Cortex of kidney (tissue), 1 donor: ENCODE measurements at places on chromosomes 5 and 9.

GRCh38 chr9:16143947-16144890 is 591.4 kb downstream of the CCDC171 start:
- no peak for DNase-seq

DNA sequence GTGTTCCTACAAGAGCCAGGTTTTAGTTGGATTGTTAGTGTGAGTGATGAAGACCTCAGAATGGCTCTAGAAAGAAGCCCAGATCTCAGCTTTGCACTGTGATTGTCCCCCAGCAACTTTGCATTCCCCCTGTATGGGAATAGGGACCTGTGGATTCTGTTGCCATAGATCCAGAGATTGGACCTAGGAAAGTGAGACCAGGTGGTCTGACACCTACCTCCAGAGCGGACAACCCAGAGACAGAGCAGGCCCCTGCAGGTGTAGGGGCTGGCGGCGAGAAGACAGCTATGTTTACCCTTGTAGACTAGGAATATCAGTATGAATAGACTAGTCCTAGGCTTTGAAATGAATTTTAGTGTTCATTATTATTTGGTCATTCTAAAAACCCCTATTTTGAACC is 53.6 kb downstream of the IRF1 start:
- DNase-seq: no peak

DNA sequence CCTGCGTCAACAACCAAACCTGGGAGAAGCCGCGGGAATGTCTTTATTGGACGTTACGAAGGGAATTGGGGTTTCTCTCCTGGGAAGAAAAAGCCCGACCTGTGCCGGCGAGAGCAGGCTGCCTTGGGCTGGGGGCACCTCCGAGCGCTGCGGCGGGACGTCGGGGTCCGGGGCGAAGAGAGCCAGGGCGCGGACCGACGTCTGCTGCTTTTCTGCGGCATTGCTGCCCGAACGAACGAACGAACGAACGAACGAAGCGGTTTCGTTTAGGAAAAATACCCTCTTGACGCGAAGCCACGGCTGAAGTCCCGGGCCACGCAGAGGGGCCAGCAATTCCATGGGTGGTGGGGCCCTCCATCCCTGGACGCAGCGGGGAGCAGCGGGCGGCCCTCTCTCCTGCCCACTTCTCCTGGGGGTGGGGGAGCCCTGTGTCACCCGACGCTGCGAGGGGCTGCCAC is 4.8 kb upstream of the PITX1 start:
- no peak for DNase-seq

GRCh38 chr5:109655841-109656240 is 33.9 kb upstream of the MAN2A1 start:
- no peak for DNase-seq

- DNase-seq: no peak
Measured at GRCh38 chr5:57940236-57940635, 457.6 kb upstream of the ACTBL2 start.

- no peak for DNase-seq
Measured at GRCh38 chr9:3553076-3553765, 27.4 kb upstream of the RFX3 start.

DNA sequence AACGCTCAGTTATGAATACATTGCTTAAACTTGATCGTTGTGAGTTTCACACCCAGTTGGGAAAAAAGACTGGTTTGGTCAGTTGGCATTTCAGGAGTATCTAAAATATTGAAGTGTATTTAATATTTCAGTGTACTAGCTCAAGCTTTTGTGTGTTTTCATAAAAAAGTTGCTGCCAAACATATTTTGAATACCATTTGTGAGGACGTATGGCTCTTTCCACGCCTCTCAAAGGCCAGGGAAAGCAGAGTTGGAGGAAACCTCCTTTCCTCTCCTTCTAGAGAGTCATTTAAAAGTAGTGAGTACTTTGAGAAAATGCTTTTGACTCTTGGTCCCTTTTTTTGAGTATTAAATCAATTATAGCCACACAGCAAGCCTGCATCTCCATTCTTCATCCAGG is 43.2 kb upstream of the ANKRD33B start:
- DNase-seq: no peak

DNA sequence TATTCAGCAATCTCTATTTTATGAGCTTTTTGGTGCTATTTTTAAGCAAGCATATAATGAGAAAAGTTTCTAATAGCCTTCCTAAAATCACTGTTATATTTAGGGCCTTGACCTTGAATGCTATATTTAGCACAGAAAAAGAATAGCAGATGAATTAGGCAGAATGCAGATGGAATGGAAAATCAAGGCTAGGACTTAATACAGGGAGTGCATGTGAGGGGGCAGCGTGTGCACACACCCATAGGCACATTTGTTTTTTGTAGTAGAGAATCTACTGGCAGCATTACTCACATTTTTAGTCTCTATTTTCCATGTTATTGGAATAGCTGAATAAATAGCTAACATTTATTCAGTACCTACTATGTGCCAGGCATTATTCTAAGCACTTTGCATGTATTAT is 79.9 kb downstream of the SVEP1 start:
- no peak for DNase-seq

GRCh38 chr9:136322756-136323330 is 4.5 kb upstream of the GPSM1 start:
- no peak for DNase-seq

DNA sequence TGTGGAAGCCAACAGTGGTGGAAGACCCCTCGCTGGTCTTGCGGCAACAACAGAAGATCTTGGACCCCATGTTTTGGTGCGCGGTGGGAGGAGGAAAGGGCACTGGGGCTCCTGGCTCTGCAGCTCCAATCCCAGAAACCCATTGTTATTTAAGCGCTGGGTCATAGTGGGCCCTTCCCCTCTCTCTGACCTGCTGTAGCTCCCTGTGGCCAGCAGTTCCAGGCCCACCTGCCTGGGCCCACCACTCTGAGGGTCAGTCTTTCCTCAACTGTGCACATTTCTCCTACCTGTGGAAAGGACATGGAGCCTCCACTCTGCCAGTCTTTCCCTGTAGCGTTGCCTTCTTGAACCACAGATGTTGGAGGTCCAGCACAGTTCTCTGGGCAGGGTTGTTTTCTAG is at the start of gene TEX53:
TEX53 (minus strand) TSS at position 101 of the 400 bp plus-strand sequence; CDS start at position 70, 31 bp downstream.
- DNase-seq: no peak

DNA sequence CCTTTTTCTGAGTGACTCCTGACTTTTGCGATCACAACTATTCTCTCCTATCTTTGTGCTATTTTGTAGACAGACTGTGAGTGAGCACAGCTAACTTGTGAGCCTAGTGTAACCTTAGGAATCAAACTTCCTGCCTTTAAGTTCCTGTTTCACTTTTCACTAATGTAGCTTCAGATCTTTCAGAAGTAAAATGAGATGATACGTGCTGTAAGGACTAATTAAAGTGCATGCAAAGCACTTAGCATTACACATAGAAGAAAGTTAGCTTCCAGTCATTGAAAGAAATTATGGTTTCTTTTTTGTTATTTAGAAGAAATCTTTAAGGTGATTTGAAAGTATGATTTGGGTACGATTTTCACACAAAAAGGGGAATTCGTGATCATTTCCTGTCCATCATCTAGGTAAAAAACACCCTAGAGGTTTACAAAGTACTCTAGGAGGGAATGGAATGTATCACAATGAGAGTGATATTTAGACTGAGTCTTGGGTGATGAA is 122.7 kb downstream of the ST8SIA4 start:
- DNase-seq: no peak

DNA sequence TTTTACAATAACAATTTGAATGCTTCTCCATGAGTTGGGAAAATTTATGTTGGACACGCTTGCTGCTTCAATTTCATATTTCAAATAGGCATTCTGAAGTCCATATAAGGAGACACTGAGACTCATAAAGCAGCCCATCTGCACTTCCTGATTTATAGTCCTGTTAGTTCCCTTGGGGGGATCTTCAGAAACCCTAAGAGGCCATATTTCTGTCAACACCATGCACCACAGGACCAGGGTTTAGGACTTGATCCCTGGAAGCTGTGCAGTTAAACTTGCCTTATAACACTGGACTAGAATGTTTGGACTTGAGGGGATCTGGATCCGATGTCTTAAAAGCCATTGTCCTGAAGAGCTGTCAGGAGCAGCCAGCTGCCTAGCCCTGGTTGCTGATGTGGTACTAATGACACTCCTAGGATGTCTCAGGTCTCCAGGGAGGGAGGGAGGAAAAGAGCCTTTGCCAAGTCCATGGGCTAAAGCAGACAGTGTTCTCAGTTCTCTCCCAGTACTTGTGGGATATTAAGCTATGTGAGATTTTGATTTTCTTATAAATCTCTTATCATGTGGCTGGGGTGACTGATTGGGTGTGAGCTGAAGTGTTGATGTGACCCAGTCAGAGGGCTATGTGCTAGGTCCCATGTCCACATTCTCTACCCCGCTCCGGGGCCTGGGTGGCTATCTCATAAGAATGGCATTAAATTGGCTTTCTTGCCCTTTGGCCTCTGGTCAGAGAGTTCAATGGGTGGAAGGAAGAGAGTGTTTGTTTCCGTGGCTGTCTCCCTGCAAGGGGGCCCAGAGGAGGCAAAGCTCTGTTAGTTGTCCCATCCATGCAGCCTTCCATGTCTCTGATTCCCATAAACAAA is 399.8 kb downstream of the OSTF1 start:
- DNase-seq: no peak

GRCh38 chr9:32351845-32352244 is 32.6 kb upstream of the ACO1 start:
- DNase-seq: no peak

- no peak for DNase-seq
Measured at GRCh38 chr5:133066045-133066444, 14.2 kb downstream of the HSPA4 start.

- no peak for DNase-seq
Measured at GRCh38 chr9:127874301-127875221, 2.9 kb downstream of the AK1 start.

GRCh38 chr9:90919883-90920282 is 118.3 kb downstream of the SYK start:
- no peak for DNase-seq

GRCh38 chr9:133168432-133168831 is 4.7 kb upstream of the GBGT1 start:
- no peak for DNase-seq

DNA sequence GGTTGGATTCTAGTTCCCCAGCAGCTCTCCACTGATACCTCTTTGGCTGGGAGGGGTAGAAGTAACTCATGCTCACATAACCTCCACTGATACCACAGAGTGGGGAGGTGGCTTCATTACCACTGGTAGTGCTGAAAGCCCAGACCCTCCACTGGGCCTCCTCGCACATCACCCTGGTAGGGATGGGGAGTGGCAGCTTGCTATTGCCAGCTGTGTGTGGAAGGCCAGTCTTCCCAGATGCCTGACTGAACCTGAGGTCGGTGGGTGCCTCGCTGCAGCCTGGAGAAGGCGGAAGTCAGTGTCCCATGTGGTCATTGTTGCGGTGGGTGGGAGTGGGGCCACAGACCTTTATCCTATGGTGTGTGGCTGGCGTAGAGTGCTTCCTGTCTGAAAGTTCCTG is 138.0 kb downstream of the TAF11L14 start:
- DNase-seq: no peak

- DNase-seq: no peak
Measured at GRCh38 chr5:111003623-111004022, 67.9 kb upstream of the TSLP start.

DNA sequence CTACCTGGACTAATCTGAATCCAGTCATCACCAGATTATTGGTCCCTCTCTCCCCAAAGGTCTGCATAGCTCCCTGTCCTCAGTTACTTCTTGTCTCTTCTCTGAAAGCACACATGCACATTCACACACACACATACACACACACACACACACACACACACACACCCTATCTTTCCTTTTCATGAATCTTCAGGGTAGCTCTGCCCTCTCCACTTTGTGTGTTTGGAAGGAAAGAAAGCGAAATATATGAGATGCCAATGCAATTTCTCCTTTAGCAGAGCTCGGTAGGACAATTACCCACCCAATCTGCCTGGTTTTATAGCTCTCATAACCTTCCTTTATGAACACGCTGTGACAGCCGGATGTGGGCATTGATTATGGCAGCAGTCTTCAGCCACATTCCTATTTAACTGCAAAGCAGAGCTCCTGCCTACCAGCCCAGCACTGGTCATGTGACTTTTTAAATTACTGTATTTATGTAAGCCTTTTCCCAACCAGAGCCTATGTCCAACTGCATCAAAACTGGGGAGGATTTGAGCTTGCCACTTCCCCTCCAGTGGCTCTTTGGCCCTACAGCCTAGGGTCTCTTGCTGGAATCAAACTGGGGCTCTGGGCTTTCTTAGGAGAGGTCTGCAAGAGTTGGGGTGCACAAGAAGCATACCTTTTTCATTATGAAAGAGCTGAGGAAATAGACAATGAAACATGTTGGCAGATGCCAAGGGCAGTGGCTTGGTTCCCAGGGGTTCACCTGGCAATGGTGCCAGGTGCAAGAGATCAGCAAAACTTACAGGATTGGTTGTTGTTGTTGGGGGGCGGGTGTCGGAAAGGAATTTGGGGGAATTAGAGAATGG is 20.8 kb upstream of the MATR3 start:
- no peak for DNase-seq

DNA sequence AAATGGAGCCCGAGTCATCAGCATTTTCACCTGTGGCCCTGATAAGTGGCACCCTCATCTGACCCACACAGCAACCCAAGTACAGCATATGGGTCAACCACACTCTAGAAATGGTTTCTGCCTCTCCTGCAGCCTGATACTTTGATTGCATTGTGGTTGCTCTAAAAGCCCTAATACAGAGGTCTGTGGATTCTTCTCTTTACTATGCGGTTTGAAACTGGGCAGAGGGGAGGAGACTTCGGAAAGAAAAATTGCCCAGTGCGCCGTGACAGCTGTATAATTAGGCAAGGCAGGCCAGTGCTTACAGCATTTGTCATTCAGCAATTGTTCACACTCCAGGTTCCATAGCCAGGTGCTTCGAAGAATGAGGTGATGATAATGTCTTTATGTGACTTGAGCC is 361.0 kb downstream of the NFIB start:
- DNase-seq: no peak

GRCh38 chr9:83154087-83154736 is 91.3 kb upstream of the RASEF start:
- DNase-seq: no peak

DNA sequence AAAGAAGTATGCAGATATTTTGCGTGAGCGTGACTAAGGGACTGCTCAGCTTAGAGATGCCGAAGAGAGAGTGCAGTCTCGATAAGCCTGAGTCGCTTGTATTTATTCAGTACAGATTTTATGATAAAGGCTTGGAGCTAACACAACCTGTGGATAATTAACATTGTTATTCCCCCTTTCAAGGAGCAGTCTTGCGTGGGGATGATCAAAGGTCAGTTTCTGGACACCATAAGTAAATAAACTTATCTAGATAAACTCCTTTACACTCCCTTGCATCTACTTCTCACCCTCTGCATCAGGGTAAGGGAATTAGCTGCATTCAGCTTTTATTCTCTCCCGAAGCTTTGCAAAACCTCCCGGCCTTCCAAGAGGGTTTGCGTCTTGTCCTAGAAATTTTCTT is 357.8 kb upstream of the ST8SIA4 start:
- DNase-seq: no peak

GRCh38 chr5:58458743-58459145 is 1.1 kb downstream of the PLK2 start:
- DNase-seq: no peak

DNA sequence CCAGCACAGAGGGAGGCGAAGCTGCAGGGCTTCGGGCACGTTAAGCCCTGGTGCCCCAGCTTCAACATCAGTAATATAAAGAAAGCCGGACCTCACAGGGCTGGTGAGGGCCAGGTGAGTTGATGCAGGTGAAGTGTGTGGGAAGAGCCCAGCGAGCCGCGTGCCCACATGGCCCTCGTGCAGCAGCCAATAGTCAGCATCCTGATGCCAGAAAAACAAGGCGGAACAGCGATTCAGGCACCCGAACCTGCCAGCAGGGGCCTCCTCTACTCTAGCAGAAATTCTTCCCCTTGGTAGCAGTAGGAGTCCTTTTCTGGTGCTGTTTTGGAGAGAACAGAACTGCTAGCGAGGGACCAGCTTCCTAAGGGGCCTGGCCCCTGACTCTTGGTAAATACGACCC is 7.8 kb downstream of the MED10 start:
- no peak for DNase-seq
